ENCODE measurements at places on chromosomes 12 and 14.
A peak's percentile ranks its signal among the peaks of the same experiment; 100 is the strongest.

DNA sequence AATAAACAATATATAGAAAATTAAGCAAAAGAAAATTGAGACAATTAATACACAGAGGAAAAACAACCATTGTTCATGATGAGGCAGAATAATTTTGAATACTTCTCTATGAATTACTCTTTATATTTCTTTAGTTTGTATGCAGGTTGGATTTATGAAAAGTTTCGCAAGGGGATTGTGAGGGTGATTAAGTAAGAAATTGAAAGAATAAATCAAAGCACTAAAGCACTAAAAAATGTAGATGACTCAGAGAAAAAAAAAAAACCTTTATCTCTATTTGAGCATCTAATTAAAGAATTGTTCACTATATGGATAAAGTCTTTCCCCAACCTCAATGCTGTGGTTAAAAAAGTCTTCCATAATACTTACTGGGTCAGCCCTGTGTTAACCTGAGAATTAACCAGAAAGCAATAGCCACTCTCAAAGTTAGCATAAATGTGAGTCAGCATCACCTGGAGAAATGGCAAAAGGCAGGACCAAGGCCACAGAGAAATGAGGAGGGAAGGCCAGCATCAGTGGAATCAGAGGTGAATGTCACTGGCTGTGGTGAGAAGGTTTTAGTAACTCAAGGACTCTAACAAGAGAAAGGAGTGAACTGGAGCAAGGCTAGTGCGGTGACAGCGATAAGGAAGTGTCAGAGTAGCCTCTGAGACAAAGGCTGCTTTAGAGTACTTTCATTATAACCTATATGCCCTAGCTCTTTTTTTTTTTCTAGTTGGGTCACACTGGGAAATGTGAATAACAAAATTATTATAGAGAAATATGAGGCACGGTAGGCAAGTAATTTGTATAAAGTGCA, 310.4 kb downstream of the KCNC2 start:
- DNase-seq, result no peak

DNA sequence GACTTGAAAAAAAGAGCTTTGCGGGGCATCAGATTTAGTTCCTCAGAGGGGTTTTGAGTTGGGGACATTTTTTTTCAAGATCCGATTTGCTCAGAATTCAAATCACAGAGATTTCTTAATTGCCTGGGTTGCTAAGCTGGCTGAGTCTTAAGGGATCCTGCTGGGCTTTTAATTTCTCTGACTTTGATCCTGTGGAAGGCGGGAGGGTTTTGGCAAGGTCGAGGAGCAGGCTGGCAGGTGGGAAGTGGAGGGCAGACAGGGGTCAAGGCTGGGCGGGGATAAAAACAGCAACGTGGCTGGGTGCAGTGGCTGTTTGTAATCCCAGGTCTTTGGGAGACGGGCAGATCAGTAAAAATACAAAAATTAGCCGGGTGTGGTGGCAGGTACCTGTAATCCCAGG, 33.5 kb upstream of the CCDC63 start:
- no peak for DNase-seq

GRCh38 chr14:75738192-75738591, 77.1 kb downstream of the TTLL5 start:
- no peak for DNase-seq

- no peak for DNase-seq
These were observed 868 bp downstream of the SPATA7 start for GRCh38 chr14:88386256-88386794.

DNA sequence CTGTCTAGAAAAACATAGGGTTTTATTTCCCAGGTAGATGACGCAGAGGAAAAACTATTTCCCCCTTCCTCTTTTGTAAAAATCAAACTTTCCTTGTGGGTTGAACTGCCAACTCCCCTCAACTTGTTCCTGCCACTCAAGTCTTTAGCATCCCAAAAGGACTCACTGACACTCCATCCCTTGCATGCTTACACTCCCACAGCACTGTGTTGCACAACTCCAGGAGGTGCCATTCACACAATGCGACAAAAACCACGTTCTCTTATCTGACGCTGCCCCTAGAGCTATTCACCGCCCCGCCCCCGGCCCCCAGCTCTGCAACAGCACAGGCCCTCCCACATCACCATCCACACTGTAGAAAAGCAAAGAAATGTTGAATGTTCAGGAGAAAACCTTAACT, 16.9 kb upstream of the STON2 start:
- no peak for DNase-seq

GRCh38 chr12:26704214-26704613, 128.8 kb downstream of the ITPR2 start:
- no peak for DNase-seq

GRCh38 chr12:15122344-15122743, 98.9 kb downstream of the RERG start:
- DNase-seq, result no peak

DNA sequence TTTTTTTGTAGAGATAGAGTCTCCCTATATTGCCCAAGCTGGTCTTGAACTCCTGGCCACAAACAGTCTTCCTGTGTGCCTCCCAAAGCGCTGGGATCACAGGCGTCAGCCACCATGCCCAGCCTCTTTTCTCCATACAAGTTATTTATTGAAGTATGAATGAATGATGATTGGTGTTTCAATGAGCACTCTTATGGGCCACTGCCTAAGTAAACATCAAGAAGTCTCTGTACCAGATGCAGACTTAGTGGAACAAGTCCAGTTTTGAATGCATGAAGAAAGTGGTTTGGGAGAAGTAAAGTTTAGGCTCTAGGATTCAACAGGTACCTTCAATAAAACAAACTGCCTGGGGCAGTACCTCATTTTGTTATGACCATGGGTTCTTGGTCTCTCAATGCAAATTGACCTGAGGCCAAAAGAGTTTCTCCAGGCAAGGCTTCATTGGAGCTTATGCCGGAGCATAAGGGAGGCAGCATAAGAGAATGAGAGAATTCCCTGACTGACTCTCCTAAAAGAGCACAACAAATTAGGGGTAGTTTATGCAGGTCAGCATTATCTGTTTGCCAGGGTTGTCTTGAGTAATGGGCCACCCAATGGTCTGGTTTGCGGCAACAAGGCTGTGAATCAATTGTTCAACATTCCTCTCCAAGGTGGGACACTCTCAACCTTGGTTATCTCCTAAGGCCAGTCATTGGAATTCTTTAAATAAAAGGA, 1.1 kb upstream of the GMFB start:
- DNase-seq, result no peak

GRCh38 chr12:125202421-125202820, 137.2 kb downstream of the AACS start:
- no peak for DNase-seq

GRCh38 chr14:96247031-96247430, 9.0 kb upstream of the BDKRB1 start:
- no peak for DNase-seq

DNA sequence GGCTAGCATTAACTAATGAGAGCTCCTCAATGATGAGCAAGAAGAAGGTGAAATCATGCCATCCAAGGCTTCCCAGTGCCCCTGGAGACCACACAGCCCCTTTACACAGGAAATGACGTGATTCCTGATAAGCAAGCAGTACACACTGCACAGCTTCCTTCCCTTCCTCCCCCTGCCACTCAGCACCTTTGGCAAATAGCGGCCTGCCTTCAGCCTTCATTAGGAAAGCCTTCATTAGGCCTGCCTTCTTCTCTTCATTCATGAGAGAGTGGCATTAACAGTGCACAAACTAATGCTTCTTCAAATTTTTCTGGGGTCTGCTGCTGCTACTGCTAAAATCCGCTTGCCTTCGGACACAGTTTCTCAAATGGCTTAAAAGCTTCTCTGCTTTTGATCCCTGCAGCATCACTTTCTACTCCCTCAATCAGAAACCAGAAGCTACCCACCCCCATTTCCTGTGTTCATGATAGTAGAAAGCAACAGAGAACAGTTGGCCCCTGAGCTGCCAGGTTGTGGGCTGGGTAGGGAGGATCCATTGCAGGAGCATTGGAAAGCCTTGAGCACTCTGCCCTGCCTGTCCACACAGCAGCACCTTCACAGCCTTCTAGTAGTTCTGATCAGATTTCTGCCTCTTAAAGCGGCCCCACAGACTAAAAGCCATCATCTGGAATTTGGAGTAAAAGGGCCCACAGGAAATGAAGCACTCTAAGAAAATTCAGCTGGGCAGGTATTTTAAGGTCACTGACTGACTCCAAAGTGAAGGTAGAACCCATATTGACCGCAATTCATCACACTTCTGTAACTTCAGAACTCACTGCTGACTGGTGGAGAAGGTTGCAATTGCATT, 103.8 kb upstream of the ETV6 start:
- no peak for DNase-seq

DNA sequence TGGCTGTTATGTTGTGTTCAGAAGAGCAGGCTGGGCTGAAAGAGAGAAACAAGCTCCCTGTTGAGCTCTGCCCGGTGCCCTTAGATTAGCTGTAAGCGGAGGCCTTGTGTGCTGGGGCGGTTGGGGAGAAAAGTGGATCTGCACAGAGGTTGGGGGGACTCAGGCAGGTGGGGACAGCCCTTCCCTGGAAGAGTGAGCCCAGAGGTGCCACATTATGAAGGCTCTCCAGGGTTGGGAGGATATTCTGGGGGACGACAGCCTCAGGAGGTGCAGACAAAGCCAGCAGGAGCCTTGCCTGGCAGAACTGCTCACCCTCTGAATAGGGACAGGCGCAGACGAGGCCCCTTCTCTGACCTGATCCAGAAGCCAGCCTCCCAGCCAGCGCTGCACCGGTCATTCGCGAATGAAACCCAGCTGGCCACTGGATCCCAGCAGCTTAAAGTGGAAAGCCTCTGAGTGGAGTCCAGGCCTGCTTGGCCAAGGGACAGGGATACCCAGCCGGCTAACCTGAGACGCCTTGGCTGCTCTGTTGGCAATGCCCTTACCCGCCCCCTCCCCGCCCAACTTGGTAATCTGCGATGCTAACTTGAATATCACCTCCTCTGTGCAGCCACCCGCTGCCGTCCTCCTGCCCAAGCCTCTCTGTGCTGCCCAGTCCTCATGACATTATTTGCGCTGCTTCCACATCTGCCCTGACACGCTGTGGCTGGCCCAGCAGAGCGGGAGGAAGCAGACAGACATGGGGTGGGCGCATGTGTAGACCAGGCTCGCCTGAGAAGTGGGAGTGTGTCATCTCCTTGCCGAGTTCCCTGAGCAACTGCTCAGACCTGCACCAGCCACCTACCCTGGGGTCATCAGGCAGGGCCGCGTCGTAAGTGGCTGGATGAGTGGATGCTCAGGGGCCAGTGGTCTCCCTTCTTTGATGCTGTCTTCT, 5.6 kb downstream of the HIP1R start:
- peak; percentile 24 for DNase-seq

DNA sequence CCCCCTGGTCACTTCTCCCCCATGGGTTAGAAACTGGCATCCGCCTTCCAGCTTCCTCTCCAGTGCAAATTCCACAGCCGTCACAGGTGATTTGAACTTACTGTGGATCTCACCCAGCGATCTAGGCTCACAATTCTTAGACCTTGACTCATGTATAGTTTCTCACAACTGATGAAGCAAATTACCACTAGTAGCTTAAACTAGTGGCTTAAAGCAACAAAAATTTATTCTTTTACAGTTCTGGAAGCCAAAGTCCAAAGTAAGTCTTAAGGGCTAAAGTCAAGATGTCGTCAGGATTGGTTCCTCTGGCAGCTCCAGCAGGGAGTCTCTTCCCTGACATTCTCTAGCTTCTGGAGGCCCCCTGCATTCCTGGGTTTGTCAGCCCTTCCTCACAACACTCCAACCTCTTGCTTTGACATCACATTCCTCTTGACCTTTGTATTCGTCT, 117.4 kb downstream of the KTN1 start:
- DNase-seq, result no peak

GRCh38 chr12:25929142-25929541, 29.3 kb upstream of the RASSF8 start:
- DNase-seq, result no peak

DNA sequence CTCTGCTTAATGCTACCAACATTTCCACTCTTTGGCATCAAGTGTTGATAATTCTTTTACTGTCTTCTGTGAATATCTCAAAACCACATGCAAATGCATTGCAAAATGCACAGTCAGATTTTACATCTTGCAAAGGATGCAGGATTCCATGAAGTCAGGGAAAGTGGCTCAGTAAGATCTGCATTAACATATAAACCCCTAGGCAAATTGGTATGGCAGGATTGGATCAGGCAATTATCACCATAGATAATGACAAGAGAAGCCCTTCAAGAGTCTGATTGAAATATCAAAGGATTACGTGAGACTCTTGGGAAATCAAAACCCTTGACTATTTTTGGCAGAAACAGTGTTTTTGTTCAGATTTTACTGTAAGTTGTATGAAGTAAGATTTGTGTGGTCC, 71.0 kb downstream of the TMTC2 start:
- no peak for DNase-seq

DNA sequence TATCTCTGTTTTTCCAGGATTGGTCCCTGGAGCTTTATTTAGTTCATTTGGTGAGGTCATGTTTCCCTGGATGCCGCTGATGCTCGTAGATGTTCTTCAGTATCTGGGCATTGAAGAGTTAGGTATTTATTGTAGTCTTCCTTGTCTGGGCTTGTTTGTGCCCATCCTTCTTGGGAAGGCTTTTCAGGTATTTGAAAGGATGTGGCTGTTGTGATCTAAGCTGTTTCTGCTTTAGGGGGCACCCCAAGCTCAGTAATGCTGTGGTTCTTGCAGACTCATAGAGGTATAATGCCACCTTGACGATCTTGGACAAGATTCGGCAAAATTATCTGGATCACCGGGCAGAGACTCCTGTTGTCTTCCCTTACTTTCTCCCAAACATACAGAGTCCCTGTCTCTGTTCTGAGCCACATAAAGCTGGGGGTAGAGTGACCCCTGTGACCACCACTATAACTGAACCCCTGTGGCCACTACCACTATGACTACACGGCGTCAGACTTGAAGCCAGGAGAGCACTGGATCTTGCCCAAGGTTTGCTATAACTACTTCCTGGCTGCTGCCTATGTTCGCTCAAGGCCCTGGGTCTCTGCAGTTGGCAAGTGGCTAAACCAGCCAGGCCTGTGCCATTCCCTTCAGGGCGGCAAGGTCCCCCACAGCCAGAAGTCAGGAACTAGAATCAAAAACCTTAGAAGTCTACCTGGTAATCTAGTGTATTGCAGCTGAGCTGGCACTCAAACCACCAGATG, 40.9 kb downstream of the FGD4 start:
- DNase-seq, result no peak

- no peak for DNase-seq
These were observed 17.0 kb downstream of the CAMKK2 start for GRCh38 chr12:121279507-121279915.

DNA sequence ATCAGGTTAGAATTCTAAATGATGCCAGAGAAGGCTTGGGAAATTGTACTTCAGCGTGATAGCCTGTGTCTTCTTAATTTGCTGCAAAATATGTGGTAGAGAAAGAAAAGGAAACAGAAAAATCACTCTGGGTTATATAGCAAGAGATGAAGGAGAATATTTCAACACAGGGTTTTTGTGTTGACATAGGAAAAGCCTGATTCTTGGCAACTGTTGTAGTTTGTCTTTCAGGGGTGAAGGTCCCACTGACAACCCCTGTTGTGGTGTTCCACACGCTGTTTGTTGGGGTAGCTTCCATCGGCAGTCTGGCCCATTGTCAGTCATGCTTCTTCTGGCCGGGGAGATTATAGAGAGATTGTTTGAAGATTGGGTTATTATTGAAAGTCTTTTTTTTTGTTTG, 13.8 kb upstream of the SLCO1C1 start:
- DNase-seq, result no peak

- no peak for DNase-seq
These were observed 93.5 kb downstream of the GALNT8 start for GRCh38 chr12:4813741-4814140.

Data from lower lobe of right lung (tissue), 2 donors.